ENCODE measurements at places on chromosomes 4 and X.

GRCh38 chrX:136825771-136826170, 45.0 kb upstream of the ARHGEF6 start:
- no peak for DNase-seq

DNA sequence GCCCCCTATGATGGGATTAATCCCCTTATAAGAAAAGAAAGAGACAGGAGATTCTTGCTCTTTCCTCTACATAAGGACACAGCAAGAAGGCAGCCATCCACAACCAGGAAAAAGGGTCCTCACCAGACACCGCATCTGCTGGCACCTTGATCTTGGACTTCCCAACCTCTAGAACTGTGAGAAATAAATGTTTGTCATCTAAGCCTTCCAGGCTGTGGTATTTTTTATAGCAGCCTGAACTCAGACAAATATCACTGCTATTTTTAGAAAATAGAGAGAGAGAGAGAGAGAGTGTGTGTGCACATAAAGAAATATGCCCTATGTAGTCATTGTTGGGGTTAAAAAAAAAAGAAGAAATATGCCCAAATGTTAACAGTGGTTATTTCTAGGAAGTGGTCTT, 104.2 kb downstream of the PAPSS1 start:
- DNase-seq = no peak

GRCh38 chr4:81694176-81694913, 222.6 kb upstream of the RASGEF1B start:
- no peak for DNase-seq

DNA sequence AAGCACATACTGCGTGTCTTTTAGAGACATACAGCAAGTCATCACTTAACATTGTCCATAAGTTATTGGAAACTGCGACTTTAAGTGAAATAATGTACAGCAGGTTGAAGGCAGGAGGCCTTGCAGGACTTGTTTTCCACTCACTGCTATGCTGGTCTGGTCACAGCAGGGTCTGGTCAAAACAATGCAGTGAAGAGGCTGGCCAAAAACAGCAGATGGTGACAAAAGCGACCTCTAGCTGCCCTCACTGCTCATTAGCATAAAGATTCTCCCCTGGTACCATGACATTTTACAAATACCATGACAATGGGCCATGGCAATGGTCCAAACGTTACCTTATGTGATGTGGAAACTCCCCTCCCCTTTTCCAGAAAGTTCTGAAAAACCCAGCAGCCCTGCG, 1283.6 kb downstream of the FSTL5 start:
- no peak for DNase-seq

DNA sequence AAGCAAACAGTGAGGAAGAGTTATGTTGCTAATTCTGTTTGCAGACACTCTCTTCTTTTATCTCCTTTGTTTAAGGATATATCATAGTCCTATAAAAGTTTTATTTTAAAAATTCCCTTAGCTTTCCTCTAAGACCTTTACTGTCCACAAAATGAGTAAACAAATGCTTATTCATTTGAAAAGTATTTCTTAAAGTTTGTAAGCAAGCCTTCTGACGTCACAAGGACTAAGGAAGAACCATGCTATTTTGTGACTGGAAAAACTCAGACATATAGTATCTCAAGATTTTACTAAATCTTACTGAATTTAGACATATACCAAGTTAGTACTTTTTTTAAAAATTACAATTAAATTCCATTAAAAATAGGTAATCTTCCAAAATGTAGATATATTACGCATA, 5.2 kb upstream of the RBMXL3 start:
- no peak for DNase-seq

DNA sequence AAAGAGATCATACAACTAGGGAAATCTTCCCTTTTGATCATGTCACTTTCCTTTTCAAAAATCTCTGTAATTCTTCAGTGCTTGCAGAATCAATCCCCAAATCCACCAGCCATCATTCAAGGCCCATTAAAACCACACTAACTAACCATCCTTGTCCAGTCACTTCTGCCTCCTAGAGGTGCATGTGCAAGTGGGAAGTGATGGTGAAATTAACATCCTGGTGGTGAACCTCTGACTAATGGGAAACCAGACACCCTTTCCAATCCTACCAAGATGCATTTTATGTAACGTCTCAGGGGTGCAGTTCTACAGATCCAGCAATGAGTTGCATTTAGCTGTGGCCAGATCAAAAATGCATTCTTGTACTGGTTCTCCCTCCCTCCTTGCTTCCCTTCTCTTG, 341.8 kb downstream of the RAPGEF2 start:
- no peak for DNase-seq

DNA sequence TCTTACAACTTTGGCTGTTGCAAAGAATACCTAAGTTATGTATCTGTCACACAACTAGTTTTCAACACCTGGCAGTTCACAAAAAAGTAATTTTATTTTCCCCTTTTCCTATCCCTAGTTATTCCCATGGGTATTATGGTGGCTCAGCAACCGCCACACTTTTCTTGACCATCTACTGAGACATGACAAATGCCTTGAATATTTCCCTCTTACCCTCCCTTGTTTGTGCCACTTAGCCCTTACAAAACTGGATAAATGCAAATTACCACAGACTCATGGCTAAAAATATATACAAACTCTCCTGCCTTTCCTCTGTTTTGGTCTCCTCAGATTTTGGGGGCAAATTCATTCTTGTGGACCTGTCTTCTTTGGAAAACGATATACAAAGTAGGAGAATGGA, 72.1 kb downstream of the AMOT start:
- no peak for DNase-seq

- no peak for DNase-seq
Measured at GRCh38 chr4:95213366-95213765, 335.4 kb downstream of the UNC5C start.

DNA sequence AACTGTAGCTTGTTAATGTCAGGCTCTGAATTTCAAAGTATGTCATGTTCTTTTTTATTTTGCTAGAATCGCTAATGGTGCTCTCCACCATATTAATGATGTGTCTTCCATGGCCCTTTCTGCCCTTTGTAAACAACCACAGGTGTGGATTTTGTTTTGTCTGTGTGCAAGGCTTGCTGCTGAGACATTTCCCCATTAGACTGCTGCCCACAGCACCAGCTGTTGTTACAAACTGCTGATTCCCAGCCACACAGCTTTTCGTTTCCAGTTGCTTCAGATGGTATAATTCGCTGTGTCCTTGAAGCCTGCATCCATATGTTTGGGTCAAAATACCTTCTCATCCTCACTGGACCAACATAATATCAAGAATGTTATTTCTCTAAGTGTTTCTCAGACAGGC, 32.8 kb downstream of the KCNIP4 start:
- DNase-seq = no peak

GRCh38 chrX:16386126-16386525, 218.8 kb downstream of the MAGEB17 start:
- no peak for DNase-seq

DNA sequence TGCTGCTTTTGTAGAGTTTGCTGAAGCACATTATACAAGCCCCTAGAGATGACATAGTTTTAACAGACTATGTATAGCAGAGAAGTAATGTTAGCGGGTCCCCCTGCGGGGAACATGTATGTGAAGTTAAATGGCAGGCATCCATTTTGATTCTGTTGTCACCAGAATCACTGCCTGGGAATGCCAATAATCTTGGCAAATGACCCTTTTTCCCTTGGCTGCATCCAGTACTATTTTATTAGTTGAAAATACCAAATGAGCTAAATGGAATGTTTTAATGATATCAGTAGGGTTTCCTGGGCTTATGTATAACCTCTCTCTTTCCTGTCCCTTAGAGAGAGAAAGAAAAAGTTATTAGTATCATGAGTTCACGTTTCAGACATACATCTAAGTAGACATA, 93.6 kb downstream of the LIMCH1 start:
- DNase-seq = no peak

DNA sequence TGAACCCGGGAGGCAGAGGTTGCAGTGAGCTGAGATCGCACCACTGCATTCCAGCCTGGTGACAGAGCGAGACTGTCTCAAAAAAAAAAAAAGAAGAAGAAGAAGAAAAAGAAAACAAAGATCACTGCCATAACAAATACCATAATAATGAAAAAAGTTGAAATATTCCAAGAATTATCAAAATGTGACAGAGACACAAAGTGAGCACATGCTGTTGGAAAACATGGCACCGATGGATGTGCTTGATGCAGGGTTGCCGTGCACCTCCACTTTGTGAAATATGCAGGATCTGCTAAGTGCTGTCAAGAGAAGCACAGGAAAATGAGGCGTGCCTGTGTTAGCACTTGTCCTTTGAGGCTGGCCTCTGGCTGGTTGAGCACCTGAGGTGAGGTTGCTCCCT, 133.3 kb downstream of the STK32B start:
- DNase-seq = no peak

DNA sequence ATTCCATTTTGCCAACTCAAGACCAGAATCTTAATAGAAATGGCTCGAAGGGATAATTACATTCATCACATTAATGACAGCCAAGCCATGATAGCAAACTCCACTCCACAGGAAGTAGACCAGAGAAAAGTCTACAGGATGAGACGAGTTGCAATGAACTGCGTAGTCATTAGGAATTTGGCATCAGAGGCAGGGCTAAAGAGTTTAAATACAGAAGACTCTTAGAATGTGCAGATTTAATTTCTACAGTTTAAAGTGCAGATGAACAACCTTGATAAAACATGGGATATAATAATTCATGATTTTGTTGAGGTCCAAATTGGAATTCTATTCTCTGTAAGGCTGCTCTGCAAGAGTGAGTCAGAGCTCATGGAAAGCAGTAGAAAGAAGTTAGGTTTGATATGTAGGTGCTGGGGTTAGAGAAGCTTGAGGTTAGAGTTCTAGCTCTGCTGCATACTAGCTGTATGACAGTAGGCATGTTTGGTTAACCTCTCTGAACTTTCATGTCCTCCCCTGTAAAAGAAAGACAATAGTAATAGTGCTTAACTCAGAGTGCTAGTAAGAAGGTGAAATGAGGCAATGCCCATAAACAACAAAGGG, 32.2 kb downstream of the LNX1 start:
- DNase-seq = no peak

DNA sequence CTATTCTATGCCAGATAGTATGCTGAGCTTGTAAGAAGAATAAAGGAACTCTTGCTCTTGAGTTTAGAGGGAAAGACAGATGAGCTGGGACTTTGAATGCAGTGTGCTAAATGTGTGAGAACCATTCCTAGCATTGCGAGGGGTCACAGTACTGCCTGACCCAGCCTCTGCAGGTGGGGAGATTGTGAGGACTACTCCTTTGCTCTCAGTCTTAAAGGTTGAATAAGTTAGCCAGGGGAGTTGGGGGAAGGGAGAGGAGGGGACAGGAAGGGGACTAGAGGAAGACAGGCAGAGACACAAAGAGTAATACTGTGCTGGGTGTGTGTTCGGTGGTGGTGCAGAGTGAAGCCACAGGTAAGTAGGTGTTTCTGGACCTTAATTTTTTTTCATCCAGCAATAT, 41.7 kb downstream of the DCUN1D4 start:
- no peak for DNase-seq

- no peak for DNase-seq
Measured at GRCh38 chrX:153519569-153520286, 2.3 kb downstream of the ATP2B3 start.

DNA sequence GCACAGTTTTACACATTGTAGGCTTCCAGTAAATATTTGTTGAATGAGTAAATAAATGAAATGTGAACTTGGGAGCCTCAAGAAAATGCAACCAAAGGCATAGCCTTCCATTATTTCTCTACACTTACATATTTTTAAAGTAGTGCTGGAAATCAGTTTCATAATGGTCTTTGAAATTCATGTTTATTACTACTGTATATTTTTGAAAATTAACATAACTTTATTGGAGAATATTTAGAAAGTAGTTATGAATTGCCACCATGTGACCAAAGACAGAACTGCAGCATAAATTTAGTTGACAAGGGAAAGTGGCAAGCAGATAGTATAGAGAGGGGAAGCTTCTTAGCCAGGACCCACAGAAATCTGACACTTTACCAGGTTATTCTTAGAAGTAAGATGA, 6.4 kb downstream of the TCEAL8 start:
- no peak for DNase-seq

- DNase-seq = no peak
Measured at GRCh38 chr4:2526559-2526958, 9.9 kb upstream of the FAM193A start.

Data from activated CD4-positive, alpha-beta T cell treated with anti-CD3 and anti-CD28 coated beads, Interleukin-2, amount 50 U/mL, for 1 hour (primary cell).